ENCODE measurements at places on chromosomes 1 and 21.

DNA sequence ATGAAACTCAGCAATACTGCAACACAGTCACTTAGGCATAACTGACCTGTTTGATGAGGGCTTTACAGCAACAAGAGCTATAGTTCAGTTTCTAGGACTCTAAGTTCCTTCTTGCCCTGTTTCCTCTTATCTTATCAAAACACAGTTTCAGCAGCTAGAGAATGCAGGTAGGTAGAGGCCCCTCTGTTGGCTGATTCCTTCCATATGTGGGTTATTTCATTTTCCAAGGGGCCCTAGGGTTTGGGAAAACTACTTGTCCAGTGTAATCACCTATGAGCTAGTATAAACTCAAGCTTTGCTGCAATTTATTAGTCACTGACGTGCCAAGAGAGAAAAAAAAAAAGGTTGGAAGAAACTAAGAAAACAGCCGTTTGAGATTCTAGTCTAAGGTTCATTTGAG is 607.7 kb upstream of the USP24 start:
- DNase-seq = no peak

- no peak for DNase-seq
Measured at GRCh38 chr21:27206368-27206982, 239.6 kb upstream of the ADAMTS5 start.

DNA sequence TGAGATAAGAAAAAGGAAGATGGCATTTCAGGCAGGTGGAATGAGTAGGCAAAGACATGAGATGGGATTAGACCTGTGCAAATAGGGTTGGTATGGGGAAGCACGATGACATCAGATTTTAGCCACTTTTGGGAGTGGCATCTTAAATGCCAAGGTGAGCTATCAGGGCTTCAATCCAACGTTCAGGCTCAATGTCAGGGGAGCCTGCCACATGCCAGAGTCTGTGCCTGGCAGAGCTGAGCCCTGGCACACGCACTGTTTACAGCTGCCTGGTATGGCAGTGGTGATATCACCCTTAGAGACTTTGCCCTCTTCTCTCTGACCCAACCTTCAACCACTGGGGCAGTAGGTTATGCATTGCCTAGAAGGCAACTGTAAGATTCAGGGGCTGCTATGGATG is 1.1 kb upstream of the GUCA2B start:
- DNase-seq = no peak

DNA sequence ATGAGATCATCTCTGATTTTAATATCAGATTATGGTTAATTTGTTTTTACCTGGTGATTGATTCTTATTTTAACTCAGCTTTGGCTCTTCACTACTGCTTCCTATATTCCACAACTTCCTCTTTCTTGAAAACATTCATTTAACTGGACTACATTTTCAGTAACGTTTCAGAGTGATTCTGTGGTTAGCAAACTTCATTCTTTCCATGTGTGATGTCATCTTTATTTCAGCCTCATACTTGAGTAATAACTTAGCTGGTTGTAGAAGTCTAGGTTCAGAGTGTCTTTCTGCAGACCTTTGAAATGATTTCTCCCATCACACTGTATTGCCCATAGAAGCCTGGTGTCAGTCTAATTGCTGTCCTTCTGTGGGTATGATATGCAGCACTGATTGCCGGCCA is 36.0 kb upstream of the SLC35F3 start:
- DNase-seq = no peak

DNA sequence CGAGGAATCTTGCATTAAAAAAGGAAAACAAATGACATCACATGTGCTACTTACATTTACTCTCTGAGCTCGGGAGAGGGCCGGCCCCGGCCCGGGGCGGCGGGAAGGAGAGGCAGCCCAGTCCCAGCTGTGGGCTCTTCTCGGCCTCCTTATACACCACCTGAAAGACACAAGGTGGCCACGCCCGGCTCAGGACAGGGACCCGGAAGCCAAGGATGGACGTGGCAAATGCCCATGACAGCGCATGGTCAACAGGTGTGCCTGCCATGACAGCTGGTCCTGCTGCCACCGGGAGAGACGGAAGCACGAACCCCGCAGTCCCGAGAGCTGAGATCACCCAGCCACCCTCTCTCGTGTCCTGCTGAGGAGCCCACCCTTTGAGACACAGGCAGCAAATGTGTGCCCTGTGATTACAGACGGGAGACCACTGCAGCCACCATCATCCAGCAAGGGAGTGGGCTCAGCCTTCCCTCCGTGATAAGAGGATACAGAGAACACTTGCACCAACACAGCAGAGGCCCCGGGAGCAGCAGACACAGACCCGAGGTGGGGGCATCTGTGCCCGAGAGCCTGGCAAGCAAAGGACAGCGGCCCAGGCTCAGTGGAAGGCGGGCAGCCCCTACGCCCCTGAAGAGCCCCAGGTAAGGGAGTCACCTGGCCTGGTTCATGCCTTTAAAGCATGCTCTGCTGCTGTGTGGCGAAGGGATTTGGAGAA is 8.7 kb downstream of the TPRG1L start:
- DNase-seq = no peak

DNA sequence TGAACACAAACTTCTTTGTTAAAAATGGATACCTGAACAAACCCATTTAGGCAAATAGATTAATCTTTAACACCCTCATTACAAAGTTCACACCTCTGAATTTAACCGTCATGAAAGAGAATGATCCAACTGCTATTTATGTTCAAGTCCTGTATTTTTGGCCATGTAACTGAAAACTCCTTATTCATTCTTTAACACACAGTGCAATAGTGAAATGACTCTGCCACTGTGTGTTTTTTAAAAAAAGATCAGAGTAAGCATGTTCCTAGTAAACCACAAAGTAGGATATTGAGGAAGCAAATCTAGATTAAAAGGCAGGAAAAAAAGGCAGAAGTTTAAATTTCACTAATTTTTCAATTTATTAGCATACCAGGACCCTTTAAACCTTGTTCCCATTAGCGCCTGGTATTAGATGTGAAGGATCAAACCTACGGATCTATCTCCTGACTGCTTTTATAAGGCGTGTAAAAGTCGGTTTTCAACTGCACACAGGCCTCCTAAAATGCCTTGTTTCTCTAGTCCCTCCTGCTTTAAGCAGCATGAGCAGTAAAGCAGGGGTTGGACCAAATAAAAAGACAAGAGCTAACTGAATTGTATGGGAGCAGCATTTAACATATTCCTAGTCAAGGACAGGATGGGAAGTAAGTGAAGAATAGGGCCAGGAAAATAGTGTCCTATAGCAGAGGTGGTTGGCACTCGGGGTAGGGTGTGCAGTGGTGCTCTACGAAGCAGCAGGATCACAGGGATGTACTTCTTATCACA is 33.4 kb downstream of the NUCKS1 start:
- no peak for DNase-seq

DNA sequence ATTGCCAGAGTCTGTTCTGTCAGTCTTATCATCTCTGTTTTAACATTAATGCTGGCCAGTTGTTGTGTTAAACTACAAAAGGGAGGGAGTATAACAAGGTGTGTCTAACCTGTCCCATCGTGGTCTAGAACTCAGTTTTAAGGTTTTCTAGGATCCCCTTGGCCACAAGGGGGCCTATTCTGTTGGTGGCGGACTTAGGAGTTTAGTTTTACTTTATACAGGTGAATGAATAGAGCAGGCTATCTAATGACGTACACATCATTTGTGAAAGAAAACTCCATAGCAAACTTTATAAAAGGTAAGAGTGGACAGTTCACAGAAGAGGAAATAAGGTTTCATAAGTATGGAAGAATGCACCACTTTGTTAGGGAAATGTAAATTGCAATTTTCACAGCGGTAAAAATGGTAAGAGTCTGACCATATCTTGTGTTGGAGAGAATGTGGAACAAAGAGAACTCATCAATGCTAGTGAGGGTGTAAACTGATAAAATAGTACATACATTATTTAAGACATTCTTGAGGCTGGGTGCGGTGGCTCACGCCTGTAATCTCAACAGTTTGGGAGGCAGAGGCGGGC is 2.5 kb upstream of the ATF6 start:
- peak; percentile 24 for DNase-seq

DNA sequence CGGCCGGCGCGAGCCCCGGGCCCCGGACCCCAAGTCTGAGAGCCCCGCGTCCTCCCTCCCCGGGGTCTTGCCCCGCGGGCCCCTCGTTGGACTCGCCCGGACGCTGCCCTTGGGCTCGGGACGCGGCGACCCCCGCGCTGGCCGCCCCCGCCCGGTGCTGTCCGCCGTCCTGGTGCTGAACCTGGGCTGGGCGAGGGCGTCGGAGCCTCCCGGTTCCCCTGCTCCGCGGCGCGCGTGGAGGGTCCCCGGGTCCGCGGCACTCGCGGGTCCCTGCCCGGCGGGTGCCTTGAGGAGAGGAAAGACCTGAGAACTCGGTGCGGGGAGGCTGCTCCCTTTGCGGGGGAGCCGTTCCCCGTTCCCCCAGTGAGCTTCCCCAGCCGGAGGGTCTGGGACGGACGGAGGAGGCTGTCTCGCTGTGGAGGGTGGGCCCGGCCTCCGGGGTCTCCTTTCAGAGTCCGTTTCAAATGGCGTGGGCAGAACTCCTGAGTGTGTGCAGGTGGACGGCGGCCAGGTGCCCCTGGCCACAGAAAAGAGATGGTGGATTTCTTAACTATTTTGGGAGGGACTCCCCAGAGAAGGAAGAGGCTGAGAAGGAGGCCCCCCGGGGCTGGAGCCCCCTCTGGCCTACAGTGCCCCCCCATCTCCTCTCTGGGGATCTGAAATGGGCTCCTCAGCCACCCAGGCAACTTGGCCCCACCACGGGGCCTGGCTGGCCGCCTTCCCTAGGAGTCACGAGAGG is 595 bp downstream of the GABRD start:
- no peak for DNase-seq

DNA sequence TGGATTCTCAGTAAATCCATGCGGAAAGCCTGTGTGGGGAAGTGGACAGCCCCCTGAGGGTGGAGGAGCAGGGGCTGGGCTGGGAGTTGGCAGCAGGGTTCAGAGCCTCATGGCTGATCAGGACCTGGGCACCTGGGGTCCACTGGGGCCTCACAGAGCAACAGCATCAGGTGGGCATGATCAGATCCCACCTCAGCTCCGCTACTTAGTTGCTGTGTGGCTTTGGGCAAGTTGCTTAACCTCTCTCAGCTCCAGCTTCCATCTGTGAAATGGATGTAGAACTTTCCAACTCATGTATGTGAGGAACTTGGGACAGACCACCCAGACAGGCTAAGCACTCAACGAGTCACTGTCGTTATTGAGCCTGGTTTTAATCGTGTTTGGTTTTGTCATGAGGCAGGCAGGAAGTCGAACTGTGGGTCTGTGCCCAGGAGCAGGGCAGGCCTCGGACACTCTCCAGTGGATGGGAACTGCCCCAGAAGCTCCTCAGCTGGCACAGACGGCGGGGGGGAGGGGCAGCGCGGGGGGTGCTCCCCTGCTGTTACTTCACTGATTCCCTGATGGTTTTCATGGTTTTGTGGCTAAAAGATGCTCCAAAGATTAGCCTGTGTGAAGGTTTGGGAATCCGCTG is 155.8 kb upstream of the TMEM51 start:
- DNase-seq = no peak

- DNase-seq = no peak
Measured at GRCh38 chr1:104574620-104575019, 824.9 kb downstream of the AMY1C start.

DNA sequence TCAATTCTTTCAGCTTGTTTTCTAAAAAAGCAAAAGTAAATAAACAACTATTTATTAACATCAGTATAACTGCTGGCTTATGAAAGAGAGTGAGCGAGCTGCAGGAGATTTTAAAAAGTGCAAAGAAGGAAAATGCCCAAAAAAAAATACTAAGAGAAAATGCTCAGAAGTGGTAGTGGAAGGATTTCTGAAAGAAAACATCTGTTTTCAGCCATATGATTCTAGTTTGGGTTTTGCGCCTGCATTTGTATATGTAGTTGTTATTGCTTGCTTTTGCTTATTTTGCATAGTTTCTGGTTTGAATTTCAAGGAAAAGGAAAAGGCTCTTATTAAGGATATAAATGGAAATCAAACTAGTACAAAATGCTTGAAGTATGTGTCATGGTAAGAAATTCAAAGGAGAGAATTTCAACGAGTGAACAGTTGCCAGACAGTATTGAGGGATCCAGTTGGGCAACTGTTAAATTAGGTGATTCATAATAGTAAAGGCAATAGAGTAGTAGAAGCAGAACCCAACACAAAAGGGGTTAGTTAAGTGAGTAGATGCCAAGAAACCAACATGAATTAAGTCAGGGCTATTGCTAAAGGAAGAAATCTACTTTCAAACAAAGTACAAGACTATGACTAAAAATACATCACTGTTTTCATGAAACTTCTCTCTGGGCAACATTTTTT is 1.2 kb downstream of the GBP5 start:
- DNase-seq = no peak

DNA sequence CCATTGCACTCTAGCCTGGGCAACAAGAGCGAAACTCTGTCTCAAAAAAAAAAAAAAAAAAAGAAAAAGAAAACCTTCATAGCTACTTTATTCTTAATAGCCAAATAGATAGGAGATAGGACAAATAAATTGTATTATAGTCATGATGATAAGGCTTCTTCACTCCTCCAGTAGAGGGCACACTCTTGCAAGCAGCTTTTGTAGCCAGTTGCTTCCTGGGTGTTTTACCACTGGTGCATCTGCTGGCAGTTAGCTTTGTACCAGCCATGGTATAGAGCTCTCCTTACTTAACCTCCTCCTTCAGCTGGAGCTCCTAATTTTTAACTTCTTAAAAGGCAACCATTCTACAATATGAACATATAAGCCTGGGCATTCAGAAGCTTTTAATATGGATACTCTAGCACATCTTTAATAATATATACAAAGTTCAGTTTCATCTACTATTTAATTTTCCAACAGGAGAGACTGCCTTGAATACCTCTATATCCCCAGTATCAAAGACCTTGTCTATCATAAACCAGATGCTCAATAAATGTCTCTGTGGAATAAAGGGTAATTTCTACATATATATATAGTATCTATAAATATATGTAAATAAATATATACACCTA is 35.8 kb downstream of the EVI5 start:
- DNase-seq = peak; percentile 57

GRCh38 chr1:40974945-40975344 is 4.6 kb upstream of the CTPS1 start:
- no peak for DNase-seq

GRCh38 chr1:210366767-210367166 is 38.1 kb downstream of the HHAT start:
- no peak for DNase-seq

GRCh38 chr1:23557471-23558124 is 1.7 kb downstream of the ID3 start:
- DNase-seq = no peak

- DNase-seq = no peak
Measured at GRCh38 chr1:27529704-27530018, 39.7 kb upstream of the WASF2 start.

- DNase-seq = no peak
Measured at GRCh38 chr1:230549625-230550024, 92.7 kb upstream of the COG2 start.

GRCh38 chr1:73910466-73910865 is 287.5 kb downstream of the LRRIQ3 start:
- no peak for DNase-seq

DNA sequence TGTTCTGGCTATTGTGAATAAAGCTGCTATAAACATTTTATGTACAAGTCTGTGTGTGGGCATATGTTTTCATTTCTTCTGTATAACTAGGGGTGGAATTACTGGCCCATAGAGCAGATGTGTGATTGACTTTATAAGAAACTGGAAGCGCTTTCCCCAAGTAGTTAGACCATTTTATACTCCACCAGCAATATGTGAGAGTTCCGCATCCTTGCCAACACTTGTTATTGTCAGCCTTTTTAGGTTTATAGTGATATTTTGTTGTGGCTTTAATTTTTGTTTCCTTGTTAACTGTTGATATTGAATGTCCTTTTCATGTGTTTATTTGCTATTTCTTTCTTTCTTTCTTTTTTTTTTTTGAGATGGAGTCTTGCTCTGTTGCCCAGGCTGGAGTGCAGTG is 9.4 kb downstream of the MAN1C1 start:
- no peak for DNase-seq

Measured in NCI-H510A treated with DMSO at 0.1 percent for 48 hours (cell line).